ENCODE measurements at places on chromosomes 11 and 22.

DNA sequence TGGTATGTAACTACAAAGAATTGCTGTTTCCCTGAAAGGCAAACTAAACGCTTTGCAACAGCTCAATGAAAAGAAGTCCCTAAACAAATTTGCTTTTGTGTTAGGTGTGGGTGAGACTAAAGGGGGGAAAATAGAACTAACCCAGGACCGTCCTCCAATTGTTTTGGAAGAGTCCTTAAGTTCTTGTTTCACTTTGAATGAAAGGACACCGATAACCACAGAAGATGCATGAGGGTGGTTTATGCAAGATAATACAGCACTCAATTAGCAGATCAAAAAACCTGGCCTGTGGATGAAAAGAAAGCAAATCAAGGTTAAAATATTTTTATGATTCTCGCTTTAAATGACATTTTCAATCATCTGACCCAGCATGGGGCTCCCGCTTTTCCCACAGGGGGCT lies 304.5 kb upstream of the SYN3 start:
- DNase-seq = no peak

DNA sequence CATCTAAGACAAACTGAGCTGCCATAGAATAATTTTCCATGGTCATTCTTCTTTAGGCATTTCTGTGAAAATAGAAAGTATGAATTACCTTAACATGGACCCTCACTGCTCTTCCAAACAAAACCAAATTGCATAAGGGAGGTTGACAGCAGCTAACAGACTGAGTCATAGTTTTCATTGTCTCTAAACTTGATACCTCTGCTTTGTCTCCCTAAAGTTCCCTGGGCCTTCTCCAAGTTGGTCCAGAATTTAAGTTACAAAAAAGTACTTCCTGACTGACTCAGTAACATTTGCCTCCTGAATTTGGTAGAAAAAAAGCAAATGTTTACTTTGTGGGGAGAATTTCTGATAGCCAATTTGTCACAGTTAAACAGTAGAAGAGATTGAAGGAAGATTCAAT lies 3.0 kb downstream of the OR8D1 start:
- DNase-seq = no peak

GRCh38 chr11:119700536-119701346 lies 28.3 kb downstream of the NECTIN1 start:
- no peak for DNase-seq

DNA sequence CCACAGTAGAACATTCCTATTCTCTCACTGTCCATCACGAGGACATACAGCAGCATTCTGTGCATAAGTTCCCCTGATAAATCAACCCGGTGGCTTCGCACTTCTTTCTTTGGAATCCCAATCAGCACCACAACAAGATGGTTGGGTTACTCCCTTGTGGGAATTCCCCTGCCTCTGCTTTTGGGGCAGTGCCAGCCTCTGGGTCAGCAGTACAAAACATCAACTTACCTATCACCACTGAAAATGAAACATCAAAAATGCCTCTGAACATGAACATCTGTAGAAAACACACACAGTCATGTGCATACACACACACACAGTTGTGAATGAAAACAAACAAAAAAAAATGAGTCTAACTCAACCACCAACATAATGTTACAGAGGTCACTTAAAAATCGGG lies 79.3 kb downstream of the KCNA4 start:
- no peak for DNase-seq

GRCh38 chr11:1373536-1374214 lies 16.1 kb upstream of the BRSK2 start:
- no peak for DNase-seq

Measured in CD4-positive, alpha-beta T cell treated with Interleukin-1 beta for 1 hour (primary cell).